ENCODE measurements at places on chromosomes 2 and 18.

GRCh38 chr2:172404824-172405223 lies 22.6 kb upstream of the ITGA6 start:
- no peak for DNase-seq

DNA sequence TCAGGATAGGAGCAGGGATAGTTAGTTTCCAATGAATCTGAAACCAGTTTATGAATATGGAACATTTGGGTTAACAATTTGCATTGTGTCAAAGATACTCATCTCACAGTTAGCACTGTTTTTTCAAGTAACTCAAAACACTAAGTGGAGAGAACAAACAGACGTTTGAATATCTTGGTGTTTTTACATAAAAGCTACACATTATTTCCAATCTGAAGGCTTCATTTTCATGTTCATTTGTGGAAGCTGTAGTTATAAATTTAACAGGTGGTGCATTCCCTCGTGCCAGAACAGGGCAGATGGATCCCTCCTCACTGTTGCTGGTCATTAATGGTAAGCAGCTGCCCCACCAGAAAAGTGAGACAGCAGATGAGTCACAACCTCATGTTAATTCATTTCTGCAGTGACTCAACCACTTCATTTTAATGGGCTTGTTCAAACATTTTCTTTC lies 286.9 kb downstream of the TMX3 start:
- DNase-seq: no peak

GRCh38 chr2:151553-152334 lies 105.4 kb upstream of the FAM110C start:
- no peak for DNase-seq

DNA sequence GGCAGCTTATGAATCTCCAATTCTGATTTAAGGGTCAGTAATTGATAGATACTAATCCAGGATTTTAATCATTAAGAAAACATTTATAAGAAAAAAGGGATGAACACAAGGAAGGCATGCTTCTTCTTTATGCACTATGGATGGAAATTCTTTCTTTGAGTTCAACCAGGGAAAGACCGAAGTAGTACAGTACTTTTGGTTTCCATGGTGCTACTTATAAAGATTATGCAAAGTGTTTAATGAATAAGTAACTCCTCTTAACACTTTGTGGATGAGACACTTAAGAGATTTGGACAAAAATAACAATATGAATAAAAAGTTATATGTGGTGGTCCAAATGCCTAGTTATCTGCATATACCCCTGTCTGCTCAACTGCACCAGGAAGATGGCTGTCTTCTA lies 666.5 kb upstream of the FANCL start:
- DNase-seq: no peak

DNA sequence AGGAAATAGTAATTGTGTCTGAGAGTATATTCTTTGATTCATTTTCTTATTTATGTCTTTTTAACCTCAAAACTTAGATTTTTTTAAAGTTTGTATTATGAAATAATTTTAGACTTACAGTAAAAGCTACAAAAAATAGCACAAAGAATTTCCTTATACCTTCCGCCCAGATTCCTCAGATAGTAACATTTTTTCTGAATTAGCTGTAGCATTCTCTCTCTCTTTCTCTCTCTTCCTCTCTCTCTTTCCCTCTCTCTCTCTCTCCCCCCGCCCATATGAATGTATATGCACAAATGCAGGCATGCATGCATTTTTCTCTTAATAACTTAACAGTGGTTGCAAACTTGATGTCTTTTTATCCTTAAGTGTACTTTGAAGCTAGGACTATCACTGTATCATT lies 361.1 kb upstream of the NRP2 start:
- DNase-seq: no peak

GRCh38 chr2:65931056-65931455 lies 498.7 kb upstream of the SPRED2 start:
- no peak for DNase-seq

DNA sequence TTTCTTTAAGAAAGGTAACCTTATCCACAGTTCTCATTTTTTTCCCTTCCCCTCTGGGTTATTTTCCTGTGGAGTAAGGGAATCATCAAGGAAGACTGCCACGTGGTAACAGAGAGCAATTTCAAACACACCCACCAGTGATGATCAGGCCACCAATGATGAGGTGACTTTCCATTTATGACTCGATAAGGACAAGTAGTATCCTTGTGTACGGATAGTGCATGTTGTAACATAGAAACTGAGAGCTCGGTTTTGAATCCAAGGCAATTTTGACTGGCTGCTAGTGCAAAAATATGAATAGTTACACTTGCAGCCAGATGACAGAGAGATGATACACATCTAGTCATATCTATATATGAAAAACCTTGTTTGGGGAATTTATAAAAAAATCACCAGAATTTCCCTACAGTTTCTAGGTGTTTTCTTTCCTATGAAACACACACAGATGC lies 143.6 kb upstream of the TCF4 start:
- DNase-seq: no peak

- no peak for DNase-seq
These were observed 149.8 kb downstream of the TWIST2 start for GRCh38 chr2:238997684-238998083.

DNA sequence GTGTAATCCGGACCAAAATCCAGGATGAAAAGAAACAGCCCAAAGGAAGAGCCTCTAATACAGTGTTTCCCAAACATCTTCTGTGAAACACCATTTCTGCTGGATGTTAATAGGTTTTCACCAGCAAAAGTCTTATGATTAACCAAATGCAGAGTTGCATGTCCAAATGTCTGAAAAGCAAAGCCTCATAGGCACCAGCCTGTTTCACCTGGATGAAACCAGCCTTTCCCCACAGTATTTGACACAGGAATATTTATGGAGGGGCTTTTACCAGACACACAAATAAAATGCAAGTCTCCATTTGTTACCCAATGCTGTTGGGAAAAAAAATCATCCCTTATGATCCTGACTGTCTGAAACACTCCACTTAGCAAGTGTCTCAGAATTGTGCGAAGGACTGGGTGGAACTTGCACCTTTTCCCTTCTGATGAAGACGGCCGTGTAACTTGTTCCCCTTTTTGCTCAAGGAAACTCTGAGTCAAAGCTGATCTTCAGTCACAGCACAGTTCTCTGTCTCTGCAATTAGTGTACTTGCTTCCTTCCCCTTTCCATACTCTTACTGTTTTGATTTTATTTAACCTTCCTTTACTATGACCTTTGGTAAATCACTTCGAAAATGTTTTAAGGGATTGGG lies 70.3 kb upstream of the IL1R2 start:
- DNase-seq: no peak

GRCh38 chr2:199278099-199278498 lies 179.6 kb downstream of the SATB2 start:
- no peak for DNase-seq

DNA sequence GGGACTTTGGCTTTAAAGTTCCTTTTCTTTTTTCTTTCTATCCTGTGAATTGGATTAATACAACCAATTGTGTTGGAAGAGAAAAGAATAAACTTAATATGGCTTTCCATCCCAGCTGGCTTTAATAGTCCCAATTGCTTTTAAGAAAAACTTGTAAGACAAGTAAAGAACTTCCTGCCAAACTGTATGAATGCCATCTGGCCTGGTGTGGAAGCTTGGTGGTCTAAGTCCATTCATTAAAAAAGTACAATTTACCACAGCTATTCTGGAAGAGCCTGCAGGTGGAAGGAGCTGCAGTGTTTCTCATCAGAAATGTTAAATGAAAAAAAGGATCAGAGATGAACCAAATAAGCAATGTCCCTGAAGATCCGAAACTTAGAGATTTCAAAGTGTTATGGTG lies 103.9 kb downstream of the KLHL14 start:
- no peak for DNase-seq

DNA sequence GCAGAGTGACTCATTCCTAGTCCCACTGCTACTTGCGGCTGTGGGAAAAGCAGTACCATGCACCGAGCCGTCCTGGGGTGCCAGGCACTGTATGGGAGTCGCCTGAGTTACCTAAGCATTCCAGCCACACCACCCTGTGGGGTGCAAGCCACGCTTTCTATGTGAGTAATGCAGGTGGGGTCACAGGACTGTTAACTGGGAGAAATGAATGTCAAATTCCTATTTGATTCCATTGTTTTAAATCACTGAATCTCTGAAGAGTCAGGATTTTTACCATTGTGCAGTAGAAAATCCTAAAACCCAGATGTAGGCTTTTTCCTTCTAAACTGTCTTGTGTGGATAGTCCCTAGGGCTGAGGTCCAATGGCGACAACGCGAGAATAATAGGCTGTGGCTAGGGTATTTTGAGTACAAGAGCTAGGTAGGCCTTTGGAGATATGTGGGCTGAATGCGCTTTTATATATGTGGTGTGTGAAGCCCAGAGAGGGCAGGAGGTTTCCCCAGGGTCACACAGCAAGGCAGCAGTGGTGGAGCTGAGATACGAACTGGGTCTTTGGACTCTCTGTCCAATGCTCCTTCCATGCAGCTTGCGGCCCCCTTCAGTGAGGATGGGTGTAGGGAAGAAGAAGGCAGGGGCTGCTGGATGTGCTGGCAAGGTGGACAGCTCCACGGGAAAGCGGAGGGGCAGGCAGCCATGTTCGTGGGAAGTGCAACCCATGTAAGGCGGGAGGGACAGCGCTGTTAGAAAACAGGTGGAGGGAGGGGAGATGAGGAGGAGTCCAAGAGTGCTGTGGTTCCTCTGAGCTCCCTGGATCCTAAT lies 83.2 kb downstream of the DDX1 start:
- no peak for DNase-seq

- no peak for DNase-seq
These were observed 10.5 kb upstream of the DCTN1 start for GRCh38 chr2:74390606-74391005.

- no peak for DNase-seq
These were observed 37.2 kb upstream of the CFAP36 start for GRCh38 chr2:55482186-55482884.

- DNase-seq: no peak
These were observed 122.6 kb downstream of the CD8B2 start for GRCh38 chr2:106609780-106610179.

DNA sequence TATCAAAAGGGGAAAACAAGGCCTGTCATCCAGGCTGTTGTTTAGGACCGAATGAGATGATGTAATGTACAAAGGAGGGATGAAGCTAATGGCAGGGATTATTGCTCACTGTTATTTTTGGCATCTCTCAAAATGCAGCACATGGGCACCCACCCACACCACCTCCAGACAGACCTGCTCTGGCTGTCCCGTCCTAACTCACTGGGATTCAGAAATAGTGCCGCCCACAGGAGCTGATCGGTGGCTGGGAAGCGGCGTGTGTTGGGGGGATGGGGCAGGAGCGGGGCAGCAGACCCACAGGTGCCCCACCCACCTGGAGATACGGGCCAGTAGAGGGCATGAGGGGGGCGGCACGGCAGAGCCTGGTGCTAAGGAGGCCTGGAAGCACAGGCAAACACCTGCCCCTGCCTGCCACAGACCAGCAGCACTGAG lies 52.2 kb downstream of the CRACDL start:
- DNase-seq: no peak

DNA sequence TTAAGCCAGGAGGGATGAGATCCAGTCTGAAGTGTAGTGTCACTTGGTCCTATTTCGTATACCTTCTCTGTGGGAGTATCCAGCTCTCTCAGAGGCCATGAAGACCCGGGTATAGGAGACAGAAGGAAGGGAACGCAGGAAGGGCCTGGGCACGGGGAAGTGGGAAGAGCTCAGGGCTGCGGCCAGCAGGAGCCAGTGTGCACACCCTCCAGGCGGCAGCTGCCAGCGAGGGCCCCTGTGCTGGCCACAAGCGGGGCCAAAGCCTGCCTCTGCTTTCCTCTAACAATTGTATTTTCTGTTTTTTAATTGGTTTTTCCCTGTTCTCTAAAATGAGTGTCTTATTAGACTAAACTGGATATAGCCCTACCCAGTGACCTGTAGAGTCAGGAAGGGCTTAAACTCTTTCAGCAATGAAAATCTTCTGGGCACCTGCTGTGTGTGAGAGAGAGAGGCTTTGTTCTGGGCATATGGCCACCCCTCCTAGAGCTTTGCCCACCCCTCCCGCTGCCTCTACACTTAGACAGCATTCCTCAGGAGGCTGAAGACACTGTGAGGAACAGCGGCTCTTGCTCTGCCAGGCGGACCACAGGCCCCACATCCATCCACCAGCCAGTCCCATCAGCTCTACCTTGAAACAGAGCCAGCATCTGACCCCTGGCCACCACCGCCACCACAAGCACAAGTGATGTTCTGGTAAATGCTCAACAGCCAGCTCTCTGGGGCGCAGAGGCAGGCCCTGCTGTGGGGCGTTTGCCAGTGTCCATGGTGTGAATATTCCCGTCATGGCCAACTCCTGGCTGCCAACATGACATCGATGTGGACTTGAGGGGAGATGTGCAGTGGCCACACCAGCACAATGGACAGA lies 9.5 kb downstream of the GPR17 start:
- no peak for DNase-seq

- DNase-seq: no peak
These were observed 27.1 kb downstream of the NCK2 start for GRCh38 chr2:105771836-105772235.

DNA sequence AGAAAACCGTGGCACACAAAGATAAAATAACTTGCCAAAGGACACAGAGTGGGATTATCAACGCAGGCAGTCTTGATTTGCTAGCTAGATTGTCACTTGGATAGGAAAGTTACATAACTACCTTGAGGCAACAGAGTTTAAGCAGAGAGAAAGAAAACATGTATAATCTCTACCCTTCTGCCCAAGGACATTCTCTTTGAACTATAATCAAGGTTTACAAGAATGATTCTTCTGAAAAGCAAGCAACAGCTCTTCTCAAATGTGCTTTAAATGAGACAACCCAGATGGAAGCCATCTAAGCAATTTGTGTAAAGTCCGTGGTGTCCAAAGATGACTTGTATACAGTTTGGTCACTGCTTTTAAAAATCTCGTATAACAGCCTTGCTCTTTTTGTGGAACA lies 177.4 kb downstream of the CD226 start:
- no peak for DNase-seq

DNA sequence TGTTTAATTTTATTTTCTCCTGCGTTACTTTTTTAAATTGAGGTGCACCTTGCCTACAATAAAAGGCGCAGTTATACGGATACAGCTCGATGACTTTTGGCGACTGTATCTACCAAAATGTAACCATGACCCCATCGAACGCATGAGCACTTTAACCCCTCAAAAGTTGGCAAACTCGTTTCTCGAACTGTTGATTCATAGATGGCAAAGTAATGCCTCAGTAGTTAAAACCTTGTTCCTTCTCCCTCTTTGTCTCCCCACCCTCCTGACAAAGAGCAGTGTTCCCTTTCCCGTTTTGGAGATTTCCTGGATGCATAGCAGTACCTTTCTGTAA lies 577 bp downstream of the MOGAT1 start:
- DNase-seq: no peak

GRCh38 chr2:227238238-227239237 lies 74.1 kb downstream of the COL4A3 start:
- DNase-seq: no peak

DNA sequence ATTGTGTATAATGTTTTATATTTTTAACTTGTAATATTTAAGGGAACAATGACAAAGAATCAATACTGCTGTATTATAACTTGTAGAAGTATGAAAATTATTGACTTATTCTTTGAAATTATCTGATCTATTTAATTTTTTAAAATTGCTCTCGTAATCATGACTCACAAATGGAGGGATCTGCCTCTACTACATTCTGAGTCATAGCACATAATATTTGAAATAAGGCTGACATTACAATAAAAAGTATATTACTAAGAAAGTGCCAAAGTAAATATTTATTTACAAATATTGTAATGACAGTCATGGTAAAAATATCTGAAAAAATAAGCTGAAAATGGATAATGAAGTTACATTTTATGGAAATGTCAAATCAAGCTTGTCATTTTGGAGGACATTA lies 1144.6 kb upstream of the CDH2 start:
- DNase-seq: no peak

All from NCI-H187 treated with DMSO at 0.1 percent for 48 hours (cell line).